Effector memory CD8-positive, alpha-beta T cell (primary cell): ENCODE measurements at places on chromosomes 5 and 9.

DNA sequence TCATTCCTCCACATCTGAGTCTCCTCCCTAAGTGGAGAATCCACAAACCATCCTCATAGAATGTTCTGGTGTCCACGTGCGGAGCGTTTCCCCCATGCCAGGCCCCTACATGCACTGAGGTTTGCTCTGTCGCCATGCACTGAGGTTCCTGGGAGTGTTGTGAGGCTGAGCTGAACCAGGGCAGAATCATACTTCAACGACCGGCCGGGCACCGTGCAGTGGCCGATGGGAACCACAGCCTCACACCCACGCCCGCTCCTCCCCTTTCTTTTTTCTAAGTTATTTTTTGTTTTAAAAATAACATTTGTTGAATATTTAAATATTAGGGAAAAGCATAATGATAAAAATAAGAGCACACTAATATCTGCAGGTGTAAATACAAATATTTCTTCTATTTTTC is 260.4 kb upstream of the IRX4 start:
- DNase-seq: no peak

- DNase-seq: no peak
Measured at GRCh38 chr5:86878250-86878649, 260.5 kb downstream of the COX7C start.

DNA sequence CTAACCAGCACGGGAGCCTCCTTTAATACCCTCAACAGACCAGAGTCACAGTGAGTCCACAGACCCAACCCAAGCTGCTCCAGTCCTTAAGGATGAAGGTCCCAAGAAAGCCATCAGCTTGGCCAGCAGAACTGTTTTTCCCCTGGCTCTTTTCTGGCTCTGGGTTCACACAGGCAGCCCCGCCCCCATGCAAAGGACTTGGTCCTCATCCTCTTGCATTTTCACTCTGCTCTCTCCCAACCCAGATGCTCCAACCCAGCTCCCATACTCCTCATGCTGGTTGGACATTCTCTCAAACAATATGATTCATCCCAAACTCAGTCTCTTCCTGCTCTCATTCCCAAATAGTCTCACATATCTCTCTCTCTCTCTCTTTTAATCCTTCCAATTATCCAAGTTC is 74.2 kb upstream of the SPOCK1 start:
- no peak for DNase-seq

DNA sequence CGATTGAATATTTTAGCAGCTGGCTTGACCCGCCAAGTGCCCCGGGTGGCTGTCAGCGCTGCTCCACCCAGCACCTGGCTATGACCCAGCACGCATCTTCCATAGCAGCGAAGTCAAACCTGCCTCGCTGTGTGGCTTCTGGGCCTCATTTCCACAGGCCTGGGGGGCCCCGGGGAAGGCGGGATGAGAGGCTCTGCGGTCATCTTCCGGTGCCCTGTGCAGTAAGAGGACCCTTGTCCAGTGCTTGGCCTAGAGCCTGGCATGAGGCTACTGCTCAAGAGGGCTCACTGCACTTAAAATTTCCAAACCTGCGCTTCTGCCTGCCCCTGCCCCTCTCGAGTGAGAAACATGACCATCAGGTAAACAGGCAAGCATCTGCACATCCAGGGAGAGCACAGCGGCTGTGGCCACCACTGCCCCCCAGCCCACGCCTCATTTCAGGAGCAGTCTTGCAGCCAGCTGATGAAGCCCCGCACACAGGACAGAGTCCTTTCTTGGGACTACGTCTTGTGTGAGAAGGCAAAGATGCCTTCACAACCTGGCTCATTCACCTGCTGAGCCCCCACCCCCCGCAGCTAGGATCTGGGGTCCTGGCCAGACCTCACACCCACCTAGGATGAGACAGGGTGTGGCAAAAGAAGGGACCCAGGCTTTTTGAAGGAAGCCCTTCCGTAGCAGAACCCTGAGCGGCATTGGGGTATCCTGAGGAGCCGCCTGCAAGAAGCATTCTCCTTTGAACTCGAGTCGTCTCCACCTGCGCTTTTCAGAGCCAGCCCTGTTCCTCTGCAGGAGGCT is 69.5 kb upstream of the UNC5A start:
- no peak for DNase-seq

- no peak for DNase-seq
Measured at GRCh38 chr5:88671505-88672499, 211.2 kb downstream of the MEF2C start.

GRCh38 chr9:14702200-14702720 is 9.0 kb upstream of the ZDHHC21 start:
- DNase-seq: no peak

DNA sequence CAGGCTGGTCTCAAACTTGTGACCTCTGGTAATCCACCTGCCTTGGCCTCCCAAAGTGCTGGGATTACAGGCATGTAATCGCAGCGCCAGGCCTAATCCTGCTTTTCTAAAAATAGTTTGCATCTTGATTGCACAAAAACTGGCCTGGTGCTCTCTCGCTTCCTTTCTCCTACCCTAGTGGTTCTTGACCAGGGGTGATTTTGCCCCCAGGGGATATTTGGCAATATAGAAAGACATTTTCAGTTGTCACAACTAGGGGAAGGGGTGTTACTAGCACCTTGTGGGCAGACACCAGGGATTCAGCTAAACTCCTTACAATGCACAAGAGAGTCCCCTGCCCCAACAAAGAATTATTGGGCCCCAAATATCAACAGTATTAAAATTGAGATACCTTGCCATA is 139.8 kb downstream of the DROSHA start:
- no peak for DNase-seq

- DNase-seq: no peak
Measured at GRCh38 chr5:95537501-95537900, 17.3 kb downstream of the SKIC3 start.

DNA sequence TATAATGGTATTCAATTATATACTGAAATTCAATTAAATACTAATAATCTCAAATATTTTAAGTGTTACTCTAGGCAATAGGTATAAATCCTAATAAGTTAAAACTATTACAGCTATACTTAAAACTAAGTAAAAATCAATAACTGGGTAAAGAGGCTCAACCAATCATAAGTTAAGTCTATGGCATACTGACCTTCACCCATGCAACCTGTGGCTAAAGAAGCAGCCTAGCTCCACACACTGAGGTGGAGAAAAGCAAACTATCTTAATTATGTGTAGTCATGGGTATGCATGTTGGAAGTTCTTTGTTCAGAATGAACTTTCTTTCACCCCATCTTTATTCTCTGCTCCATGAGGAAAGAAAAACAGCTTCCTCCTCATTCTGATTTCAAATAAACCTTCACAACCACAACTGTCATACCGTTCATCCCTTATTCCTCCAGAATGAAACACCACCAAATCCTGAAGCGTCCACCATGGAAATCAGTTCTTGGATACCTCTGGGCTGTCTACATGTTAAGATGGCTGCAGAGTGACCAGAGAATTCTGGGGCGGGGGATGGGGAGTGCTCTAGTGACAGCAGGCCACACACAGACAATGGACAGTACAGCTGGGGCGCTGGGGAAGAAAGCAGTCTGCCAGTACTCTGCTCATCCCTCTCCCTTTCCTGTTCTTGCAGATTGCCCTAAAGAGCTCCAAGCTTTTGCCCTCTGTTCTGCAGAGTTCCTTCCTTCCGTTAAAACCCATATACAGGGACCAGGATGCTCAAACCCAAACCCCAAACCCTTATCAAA is 62.3 kb downstream of the RIGI start:
- no peak for DNase-seq
